HTR-8/SVneo (cell line): ENCODE measurements at places on chromosomes 2 and 18.

- peak; percentile 69 for DNase-seq
Observed at GRCh38 chr18:3790703-3791102, 340.7 kb downstream of the TGIF1 start.

- no peak for DNase-seq
Observed at GRCh38 chr18:69996951-69997798, 49.5 kb upstream of the CD226 start.

GRCh38 chr2:212935752-212936151, 215.7 kb downstream of the IKZF2 start:
- no peak for DNase-seq

- DNase-seq, result no peak
Observed at GRCh38 chr2:237682856-237683670, 55.7 kb downstream of the LRRFIP1 start.

- no peak for DNase-seq
Observed at GRCh38 chr2:199556527-199557285, 99.0 kb upstream of the SATB2 start.

DNA sequence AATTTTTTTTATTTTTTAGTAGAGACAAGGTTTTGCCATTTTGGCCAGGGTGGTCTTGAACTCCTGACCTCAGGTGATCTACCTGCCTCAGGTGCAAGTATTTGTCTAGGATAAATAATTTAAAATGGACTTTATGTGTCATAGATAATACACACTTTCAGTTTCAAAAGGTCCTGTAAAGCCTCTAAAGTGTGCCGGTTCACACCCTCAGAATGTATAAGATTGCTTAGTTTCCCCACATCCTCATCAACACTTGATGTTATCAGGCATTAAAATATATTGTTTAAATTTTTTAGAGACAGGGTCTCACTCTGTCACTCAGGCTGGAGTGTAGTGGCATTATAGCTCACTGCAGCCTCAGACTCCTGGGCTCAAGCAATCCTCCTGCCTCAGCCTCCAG, 170.5 kb downstream of the ANKRD44 start:
- no peak for DNase-seq

GRCh38 chr2:83874066-83874465, 585.0 kb downstream of the SUCLG1 start:
- DNase-seq, result no peak

GRCh38 chr2:16785149-16785548, 119.5 kb upstream of the CYRIA start:
- DNase-seq, result no peak

- no peak for DNase-seq
Observed at GRCh38 chr2:25165992-25166875, 2.1 kb downstream of the POMC start.

GRCh38 chr2:208025814-208026184, 472 bp upstream of the PLEKHM3 start:
- no peak for DNase-seq

- DNase-seq, result no peak
Observed at GRCh38 chr18:13268158-13269012, 49.8 kb downstream of the LDLRAD4 start.
